Astrocyte (in vitro differentiated cells and primary cell): ENCODE measurements at places on chromosomes 5 and 9. TPM values are rescaled to one million over a fixed set of nuclear protein-coding genes. Genes with fewer than 3 reads are reported as not detected.

- peak; percentile 21 for DNase-seq
Measured at GRCh38 chr9:126781186-126782052, 23.4 kb upstream of the ZBTB43 start.

The FGF1 gene
- total RNA-seq = 42.2 and 70.9 TPM in 2 replicates

DNA sequence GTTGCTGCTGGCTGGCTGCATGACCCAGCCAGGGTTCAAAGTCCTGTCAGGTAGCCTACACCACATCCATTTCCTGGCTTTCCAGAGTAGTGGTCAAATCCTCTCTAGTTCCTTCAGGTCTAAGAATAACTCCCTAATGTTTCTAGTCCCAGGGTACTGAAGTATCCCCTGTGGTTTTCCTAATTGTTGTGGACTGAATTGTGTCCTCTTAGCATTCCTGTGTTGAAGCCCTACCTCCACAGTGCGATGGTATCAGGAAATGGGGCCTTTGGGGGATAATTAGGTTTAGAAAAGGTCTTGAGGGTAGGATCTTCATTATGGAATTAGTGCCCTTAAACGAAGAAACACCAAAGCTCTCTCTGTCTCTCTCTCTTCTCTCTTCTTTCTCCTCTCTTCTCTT, 191.8 kb upstream of the CCNG1 start:
- DNase-seq = no peak

The PTBP3 gene
- 94.2 and 108 TPM in 2 replicates for total RNA-seq

DNA sequence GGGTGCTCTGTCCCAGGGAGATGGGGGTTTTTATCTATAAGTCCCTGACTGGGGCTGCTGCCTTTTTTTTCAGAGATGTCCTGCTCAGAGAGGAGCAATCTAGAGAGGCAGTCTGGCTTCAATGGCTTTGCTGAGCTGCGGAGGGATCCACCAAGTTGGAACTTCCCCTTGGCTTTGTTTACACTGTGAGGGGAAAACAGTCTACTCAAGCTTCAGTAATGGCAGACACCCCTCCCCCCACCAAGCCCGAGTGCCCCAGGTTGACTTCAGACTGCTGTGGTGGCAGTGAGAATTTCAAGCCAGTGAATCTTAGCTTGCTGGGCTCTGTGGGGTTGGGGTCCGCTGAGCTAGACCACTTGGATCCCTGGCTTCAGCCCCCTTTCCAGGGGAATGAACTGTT, 375.8 kb downstream of the RAB3C start:
- DNase-seq = no peak

GRCh38 chr9:108181441-108181840, 674.3 kb downstream of the ACTL7B start:
- no peak for DNase-seq

GRCh38 chr9:115593587-115594091, 475.7 kb upstream of the TNC start:
- DNase-seq = no peak
